ENCODE measurements at places on chromosomes 1 and 21. TPM values are rescaled to one million over a fixed set of nuclear protein-coding genes. Genes with fewer than 3 reads are reported as not detected.

Gene KCNE2
- total RNA-seq: not detected

Gene IVL
- total RNA-seq: 19.1 TPM

Gene AVPR1B
- total RNA-seq: not detected

Gene C1orf185
- not detected for total RNA-seq

Gene C1orf35
- 20.7 TPM for total RNA-seq

Gene LHX8
- total RNA-seq: not detected

Gene LYPLA2
- 55.3 TPM for total RNA-seq

Gene KCNH1
- not detected for total RNA-seq

Gene CACNA1S
- not detected for total RNA-seq

Gene PEX11B
- 23.6 TPM for total RNA-seq

Gene KCNA2
- total RNA-seq: not detected

Gene FAAH
- 14.7 TPM for total RNA-seq

Gene C1orf94
- total RNA-seq: not detected

Gene RAB7B
- 25.8 TPM for total RNA-seq

Gene OLIG2
- total RNA-seq: not detected

Gene RGS7
- not detected for total RNA-seq

Gene DMRTA2
- under 0.01 TPM for total RNA-seq

Gene FMO3
- not detected for total RNA-seq

Gene CATSPERE
- total RNA-seq: 1.2 TPM

Gene KRTAP20-4
- total RNA-seq: not detected

Gene NFASC
- 37.6 TPM for total RNA-seq

Gene RBM11
- 2.0 TPM for total RNA-seq

Gene RAP1GAP
- 0.17 TPM for total RNA-seq

Gene ARTN
- total RNA-seq: 22.8 TPM

Gene CELA2B
- not detected for total RNA-seq

Gene PTGS2
- 504 TPM for total RNA-seq

Gene SPRR2B
- not detected for total RNA-seq

Gene SPRR4
- total RNA-seq: not detected

Gene CD52
- not detected for total RNA-seq
